Adrenal gland (tissue), 19 donors: ENCODE measurements at places on chromosomes 2 and 18. TPM values are rescaled to one million over a fixed set of nuclear protein-coding genes. Genes with fewer than 3 reads are reported as not detected.
A peak's percentile ranks its signal among the peaks of the same experiment; 100 is the strongest.

DNA sequence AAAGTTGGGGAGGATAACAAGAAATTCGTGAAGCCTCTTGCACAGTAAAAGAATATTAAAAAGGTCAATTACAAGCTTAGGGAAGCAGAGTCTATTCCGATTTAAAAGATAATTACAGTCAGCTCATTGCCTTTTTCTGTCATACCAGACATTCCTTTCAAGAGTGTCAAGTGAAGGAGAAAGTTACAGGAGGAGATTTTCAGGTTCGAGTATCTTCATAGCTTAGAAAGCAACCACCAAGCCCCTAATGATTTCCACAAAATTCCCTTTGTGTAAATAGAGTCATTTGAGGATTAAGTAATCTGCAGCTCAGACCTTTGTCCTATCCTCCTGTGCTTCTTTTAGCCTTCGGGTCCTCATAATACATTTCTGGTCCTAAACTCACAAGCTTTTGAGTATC lies 414.9 kb downstream of the CDH2 start:
- DNase-seq: no peak
- H3K27me3 ChIP-seq: no peaks in the 10 kb centered on the region
- H3K27ac ChIP-seq: no peak overlapping the region
- H3K36me3 ChIP-seq: no peaks in the 10 kb centered on the region

DNA sequence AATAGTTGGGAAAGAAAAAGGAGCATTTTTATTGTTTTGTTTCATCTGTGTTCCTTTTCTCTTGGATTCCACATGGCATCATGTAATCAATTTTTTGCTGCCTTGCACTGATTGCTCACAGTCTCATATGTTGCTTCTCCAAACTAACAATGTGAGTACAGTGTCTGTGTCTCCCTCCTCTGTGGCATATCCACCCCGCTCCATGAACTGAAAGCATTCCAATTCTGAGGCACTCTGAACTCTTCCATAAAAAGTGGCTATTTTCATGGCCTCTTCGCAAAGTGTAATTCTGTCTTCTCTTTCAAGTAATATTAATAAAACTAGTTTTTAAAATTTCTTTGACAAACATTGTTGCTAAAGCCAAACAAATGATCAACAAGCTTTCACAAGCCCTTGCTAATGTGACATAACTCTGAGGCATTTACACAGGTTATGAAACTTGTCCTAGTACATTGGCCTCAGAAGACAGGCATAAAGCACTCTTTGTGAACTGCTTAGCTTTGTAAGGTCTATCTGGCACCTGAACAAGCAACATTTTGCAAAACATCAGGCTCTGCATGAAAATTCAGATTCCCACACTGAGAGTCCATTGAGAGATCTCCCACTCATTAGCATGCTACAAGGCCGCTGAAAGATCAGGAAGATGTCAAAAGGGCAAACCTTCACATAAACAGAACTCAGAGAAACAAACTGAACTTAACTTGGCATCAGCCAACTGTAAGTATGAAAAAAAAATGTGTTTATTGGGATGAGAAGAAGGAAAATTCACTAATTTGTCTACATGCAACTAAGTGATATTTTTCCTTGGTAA lies 33.0 kb downstream of the GPR75 start:
- H3K27ac ChIP-seq: no peak overlapping the region
- peaks cover 11% of the 10 kb centered on the region for H3K4me1 ChIP-seq
- no peaks in the 10 kb centered on the region for H3K27me3 ChIP-seq
- DNase-seq: no peak

- H3K27me3 ChIP-seq: no peaks in the 10 kb centered on the region
- H3K4me3 ChIP-seq: no peak overlapping the region
- no peaks in the 10 kb centered on the region for H3K4me1 ChIP-seq
- DNase-seq: no peak
- no peak overlapping the region for H3K27ac ChIP-seq
Observed at GRCh38 chr2:104702031-104702850, 151.7 kb upstream of the POU3F3 start.

GRCh38 chr18:50776383-50776782 lies 43.4 kb downstream of the MRO start:
- no peaks in the 10 kb centered on the region for H3K27me3 ChIP-seq
- H3K4me3 ChIP-seq: no peak overlapping the region
- H3K36me3 ChIP-seq: no peaks in the 10 kb centered on the region

- no peak overlapping the region for H3K4me3 ChIP-seq
- no peaks in the 10 kb centered on the region for H3K36me3 ChIP-seq
- no peaks in the 10 kb centered on the region for H3K27me3 ChIP-seq
- DNase-seq: no peak
- H3K4me1 ChIP-seq: no peaks in the 10 kb centered on the region
- H3K27ac ChIP-seq: no peak overlapping the region
Observed at GRCh38 chr18:40152859-40153258, 1802.2 kb upstream of the PIK3C3 start.

- H3K4me1 ChIP-seq: peaks cover 15% of the 10 kb centered on the region
- H3K36me3 ChIP-seq: no peaks in the 10 kb centered on the region
- peak overlapping the region; percentile 81 for H3K27ac ChIP-seq
- H3K27me3 ChIP-seq: no peaks in the 10 kb centered on the region
- no peak overlapping the region for H3K4me3 ChIP-seq
Observed at GRCh38 chr2:237315829-237316225, 98.1 kb downstream of the COL6A3 start.

- no peaks in the 10 kb centered on the region for H3K4me1 ChIP-seq
- no peak overlapping the region for H3K27ac ChIP-seq
- no peak overlapping the region for H3K4me3 ChIP-seq
- H3K36me3 ChIP-seq: no peaks in the 10 kb centered on the region
- no peak for DNase-seq
Observed at GRCh38 chr2:45497355-45497754, 113.7 kb downstream of the SRBD1 start.

DNA sequence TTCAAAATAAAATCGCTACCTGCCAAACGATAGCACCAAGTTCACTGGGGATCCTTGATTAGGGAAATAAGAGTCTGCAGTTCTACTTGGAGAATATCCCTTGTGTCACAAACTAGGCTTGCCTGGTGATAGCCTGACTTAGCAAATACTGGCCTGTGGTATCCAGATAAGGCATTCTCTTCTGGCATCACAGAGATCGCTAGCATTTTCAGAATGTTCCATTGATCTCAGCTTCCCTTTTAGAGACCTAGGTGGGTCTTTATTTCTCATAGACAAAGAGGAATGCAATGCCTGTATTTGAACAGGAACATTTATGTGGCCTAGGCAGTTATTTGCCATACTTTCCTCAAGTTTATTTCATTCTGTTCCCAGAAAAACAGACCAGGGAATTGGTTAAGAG lies 349.1 kb downstream of the STK39 start:
- DNase-seq: no peak
- H3K27ac ChIP-seq: no peak overlapping the region
- H3K4me1 ChIP-seq: no peaks in the 10 kb centered on the region
- H3K4me3 ChIP-seq: no peak overlapping the region

DNA sequence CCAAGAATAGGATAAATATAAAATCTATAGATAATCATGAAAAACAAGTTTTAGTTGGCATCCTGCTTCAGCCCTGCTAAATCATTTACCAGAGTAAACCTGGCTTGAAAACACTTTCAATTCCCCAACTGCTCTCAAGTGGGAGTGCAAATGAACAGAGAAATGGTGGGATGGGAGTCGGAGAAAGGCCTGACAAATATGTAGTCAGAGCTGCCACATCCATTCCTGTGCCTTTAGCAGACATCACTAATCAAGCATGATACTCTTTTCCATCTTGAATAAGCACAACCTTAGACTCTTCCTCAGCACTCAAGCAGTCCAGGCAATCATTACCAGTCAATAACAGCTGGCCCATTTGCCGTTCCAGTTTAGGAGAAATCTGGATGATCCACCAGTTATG lies 101.3 kb downstream of the ANKRD44 start:
- H3K36me3 ChIP-seq: no peaks in the 10 kb centered on the region
- no peak overlapping the region for H3K4me3 ChIP-seq
- peaks cover 6% of the 10 kb centered on the region for H3K4me1 ChIP-seq
- no peaks in the 10 kb centered on the region for H3K27me3 ChIP-seq
- no peak for DNase-seq

DNA sequence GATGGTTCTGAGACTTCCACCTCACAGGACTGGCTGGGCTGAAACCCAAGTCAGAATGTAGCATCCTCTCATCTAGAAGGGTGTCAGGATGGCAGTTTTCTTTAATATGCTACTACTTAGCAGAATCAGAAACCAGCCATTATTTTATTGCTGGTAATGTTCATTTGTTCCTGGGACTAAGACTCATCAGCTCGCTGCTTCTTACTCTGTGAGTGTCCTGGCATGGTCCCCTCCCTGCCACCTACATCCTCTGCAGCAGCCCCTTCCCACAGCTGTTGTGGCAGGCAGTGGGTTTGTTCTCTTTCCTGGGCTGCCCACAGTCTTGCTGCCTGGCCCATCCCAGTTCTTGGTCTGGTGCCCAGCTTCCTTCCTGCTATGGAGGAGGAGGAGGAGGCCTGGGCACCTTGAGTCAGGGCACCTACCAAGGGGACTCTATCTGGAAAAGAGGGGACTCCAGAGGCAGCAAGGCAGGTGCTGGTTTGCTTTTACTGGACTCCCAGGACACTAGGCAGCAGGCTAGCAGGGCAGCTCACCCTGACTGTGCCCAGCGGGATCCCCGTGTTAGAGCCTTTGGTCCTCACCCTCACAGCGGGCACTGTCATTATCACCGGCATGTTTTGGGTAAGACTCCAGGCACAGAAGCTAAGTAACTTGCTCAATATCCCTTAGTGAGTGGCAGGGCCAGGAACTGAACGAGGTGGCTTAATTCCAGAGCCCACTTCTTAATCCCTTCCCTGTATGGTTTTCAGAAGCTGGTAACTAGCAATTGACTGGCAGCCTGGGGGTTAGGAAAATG lies 62.1 kb downstream of the LRRFIP1 start:
- H3K4me1 ChIP-seq: peaks cover 12% of the 10 kb centered on the region
- no peaks in the 10 kb centered on the region for H3K36me3 ChIP-seq
- no peak overlapping the region for H3K4me3 ChIP-seq
- no peak overlapping the region for H3K27ac ChIP-seq
- no peaks in the 10 kb centered on the region for H3K27me3 ChIP-seq

GRCh38 chr2:228507870-228508269 lies 326.4 kb upstream of the SPHKAP start:
- H3K4me1 ChIP-seq: peaks cover 41% of the 10 kb centered on the region
- H3K4me3 ChIP-seq: no peak overlapping the region
- peak; percentile 52 for DNase-seq
- H3K27ac ChIP-seq: no peak overlapping the region
- H3K36me3 ChIP-seq: no peaks in the 10 kb centered on the region

DNA sequence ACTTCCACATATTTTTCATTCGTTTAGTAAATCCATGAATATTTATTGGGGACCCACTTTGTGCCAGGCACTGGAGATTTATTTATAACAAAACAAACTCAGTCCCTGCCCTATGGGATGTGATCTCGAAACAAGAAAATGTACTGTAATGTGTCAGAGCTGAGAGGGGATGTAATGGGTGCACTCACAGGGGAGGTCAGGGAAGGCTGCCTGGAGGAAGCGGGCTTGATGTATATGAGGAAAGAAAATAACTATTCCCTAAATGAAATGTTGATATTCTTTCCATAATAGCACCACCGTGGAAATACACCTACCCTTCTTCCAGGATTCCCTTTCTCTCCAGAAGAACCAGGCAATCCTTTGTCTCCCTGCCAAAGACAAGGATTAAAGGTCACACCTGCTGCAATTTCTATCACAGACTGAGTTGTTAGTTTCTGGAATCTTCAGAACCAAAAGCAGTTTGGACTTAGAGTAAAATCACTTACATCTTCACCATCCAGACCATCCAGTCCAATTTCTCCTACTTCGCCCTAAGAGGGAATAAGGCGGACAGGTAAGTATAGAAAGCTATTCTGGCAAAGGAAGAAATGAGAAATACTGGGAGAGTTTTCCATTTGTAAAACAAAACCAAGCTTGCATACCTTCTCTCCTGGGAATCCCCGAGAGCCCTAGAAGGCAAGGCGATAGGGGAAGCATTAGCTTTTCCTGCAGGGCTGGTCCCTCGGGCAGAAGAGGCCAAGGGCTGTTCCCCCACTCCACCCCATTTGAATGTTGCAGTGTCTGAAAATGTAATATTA lies 55.0 kb downstream of the COL6A3 start:
- no peak overlapping the region for H3K4me3 ChIP-seq
- no peaks in the 10 kb centered on the region for H3K36me3 ChIP-seq
- H3K27me3 ChIP-seq: peaks cover 4% of the 10 kb centered on the region
- no peak for DNase-seq
- no peaks in the 10 kb centered on the region for H3K4me1 ChIP-seq

DNA sequence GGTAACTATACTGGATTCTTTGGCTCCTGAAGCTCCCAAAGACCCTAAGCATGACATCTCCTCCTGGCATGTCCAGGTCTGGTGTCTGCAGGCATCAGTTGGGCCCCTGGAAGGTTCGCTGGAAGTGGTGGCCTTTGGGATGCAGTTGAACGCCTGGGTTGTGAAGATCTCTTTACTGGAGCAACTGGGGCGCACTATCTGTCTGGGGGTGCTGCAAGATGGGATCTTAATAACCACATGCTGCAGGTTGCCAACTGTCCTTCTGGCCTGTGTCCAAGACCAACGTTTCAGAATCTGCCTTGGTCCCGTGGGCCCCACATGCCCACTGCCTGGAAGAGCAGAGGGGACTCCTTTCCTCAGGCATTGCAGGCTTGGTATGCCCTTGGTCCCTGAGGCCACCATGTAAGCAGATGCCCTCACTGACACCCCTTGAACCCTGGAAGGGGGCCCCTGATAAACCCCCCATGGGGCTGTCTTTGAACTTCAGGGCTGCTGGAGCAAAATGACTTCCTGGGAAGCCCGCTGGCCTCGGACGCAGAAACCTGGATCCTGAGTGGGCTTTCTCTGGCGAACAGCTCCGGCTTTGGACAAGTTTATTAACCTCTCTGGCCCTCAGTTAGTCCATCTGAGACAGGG lies 101.9 kb downstream of the TWIST2 start:
- no peaks in the 10 kb centered on the region for H3K27me3 ChIP-seq
- H3K27ac ChIP-seq: no peak overlapping the region
- DNase-seq: no peak

- H3K27ac ChIP-seq: no peak overlapping the region
- H3K27me3 ChIP-seq: no peaks in the 10 kb centered on the region
- H3K4me3 ChIP-seq: no peak overlapping the region
- no peaks in the 10 kb centered on the region for H3K4me1 ChIP-seq
Observed at GRCh38 chr18:29378651-29379136, 1201.8 kb upstream of the CDH2 start.

DNA sequence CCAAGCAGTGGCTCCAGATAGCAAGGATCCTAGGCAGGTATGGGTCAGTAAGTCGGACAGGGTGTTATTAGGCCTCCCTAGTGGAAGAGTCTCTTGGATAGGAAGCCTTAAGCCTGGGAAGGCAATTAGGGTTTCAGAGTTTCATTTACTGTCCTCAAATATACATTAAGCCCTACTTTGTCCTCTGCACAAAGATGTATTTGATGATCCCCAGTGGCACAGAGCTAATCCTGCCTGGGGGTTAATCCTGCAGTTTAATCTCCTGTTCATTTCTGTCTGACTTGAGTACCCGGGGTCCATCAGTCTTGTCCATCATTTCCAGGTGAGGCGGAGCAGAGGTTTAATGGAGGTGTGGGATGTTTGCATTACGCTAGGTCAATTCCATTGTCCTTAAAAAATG lies 62.0 kb downstream of the MTCL1 start:
- no peaks in the 10 kb centered on the region for H3K36me3 ChIP-seq
- DNase-seq: no peak
- H3K4me3 ChIP-seq: no peak overlapping the region

GRCh38 chr18:75677696-75678455 lies 250.4 kb upstream of the SMIM21 start:
- no peak overlapping the region for H3K4me3 ChIP-seq
- no peak for DNase-seq
- no peaks in the 10 kb centered on the region for H3K4me1 ChIP-seq
- H3K27me3 ChIP-seq: no peaks in the 10 kb centered on the region
- H3K27ac ChIP-seq: no peak overlapping the region

POTEE gene
- not detected for total RNA-seq

LBX2 gene
- 2.0 TPM for total RNA-seq

NR4A2 gene
- total RNA-seq: 2.5 TPM

DNER gene
- 116 TPM for total RNA-seq

SP110 gene
- 17.5 TPM for total RNA-seq
